Right ventricle myocardium inferior (tissue), 1 donor: ENCODE measurements at places on chromosomes 5 and 9.

GRCh38 chr5:38551030-38552017 is 5.1 kb downstream of the LIFR start:
- no peak for DNase-seq

GRCh38 chr9:3088219-3088618 is 244.3 kb upstream of the PUM3 start:
- DNase-seq, result peak; percentile 23

DNA sequence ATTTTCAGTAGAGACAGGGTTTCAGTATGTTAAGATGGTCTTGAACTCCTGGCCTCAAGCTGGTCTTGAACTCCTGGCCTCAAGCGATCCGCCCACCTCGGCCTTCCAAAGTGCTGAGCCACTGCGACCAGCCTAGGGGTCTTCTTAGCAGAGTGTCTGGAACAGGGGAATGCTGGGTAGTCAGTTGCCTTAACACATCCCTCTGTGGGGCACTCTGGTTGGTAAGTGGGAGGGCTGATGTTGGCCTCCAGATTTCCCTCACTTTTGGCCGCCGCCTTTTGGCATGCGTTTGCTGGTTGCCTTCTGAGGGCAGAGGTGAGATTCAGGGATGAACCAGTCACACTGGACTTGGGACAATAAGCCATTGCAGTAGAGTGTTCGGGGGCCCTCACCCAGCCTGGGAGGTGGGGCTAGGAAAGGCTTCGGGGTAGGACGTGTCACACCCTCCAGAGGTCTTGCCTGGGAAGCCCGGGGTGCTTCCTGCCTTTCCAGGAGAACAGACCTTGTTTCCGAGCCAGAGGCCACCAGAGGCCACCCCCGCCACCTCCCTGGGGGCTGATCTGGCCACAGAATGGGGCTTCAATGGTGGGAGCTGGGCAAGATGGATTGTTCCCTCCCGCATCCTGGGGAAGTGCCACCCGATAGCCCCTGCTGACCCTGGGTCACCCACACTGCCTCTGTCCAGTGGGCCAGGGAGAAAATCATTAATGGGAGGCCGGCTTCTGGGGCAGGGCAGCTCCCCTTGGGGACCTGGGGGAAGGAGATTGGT is 13.3 kb downstream of the FGF18 start:
- DNase-seq, result no peak

DNA sequence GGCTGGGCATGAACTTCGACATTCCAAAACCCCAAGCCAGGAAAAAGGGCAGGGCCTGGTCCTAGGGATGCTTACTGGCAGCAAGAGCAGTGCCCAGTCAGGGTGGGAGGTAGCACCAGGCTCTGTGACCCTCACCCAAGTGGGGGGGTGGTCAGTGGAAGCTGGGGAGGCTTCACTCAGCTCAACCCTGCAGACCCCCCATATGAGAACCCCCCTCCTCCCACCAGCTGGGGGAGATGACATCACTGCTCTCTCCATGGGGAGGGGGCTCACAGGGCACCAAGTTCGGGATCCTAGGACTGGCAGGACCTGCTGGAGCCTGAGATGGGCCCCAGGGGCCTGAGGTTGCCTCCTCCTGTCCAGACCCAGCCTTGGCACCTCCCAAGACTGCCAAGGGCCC is 4.7 kb downstream of the DNLZ start:
- DNase-seq, result no peak

GRCh38 chr5:60262576-60263295 is 369.2 kb upstream of the PDE4D start:
- DNase-seq, result no peak

DNA sequence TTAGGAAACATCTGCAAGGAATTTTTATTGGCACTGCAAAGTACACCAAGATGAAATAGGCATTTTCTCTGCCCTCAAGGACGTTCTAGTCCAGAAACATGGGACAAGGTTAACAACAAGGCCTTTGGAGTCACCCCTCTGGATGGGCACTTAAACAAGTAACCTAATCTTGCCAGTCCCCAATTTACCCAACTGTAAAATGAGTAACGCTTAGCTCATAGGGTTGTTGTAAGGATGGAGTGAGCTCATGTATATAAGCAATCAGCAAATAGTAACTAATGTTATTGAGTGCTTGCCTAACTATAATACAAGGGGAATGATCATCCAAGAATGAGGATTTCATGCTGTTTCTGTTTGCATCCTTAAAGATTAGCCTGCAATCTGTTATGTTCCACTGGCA is 189.3 kb downstream of the PAPPA start:
- no peak for DNase-seq

GRCh38 chr9:87290241-87291052 is 207.2 kb upstream of the DAPK1 start:
- DNase-seq, result no peak

DNA sequence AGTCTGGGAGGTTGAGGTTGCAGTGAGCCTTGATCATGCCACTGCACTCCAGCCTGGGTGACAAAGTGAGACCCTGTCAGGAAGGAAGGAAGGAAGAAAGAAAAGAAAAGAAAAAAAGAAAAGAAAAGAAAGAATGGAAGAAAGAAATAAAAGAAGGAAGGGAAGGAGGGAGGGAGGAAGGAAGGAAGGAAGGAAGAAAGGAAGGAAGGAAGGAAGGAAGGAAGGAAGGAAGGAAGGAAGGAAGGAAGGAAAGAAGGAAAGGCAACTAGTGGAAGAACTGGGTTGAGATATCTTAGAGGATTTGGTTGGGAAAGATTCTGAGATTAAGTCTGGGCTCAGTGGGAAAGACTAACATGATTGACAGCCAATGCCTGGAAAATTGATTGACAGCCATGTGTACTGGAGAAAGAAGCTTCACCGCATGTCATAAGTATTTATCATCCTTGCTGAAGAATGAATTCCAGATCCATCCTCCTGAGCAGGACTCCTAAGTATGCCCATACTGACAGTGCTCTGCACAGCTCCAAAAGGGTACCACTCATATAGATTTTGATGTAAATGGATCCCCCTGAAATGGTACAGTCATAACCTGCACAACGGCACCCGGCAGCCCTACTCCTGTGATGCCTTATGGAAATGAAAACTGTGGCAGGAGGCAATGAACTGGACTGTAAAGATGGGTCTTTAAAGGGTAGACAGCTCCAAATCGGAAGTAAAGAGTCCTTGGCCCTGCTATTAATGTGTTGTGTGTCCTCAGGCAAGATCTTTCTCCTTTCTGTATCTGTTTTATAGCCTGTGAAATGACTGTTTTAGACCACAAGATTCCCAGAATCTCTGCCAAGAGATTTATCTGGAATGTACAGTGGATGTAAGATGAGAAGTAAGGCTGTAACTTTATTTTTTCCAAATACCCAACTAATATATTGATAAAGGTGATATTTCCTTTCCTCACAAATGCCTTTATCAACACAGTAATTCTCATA is 16.9 kb upstream of the ADRA1B start:
- no peak for DNase-seq

- DNase-seq, result no peak
Observed at GRCh38 chr5:134422791-134423365, 11.2 kb upstream of the CDKN2AIPNL start.

- no peak for DNase-seq
Observed at GRCh38 chr5:64873441-64873840, 104.7 kb downstream of the CWC27 start.

DNA sequence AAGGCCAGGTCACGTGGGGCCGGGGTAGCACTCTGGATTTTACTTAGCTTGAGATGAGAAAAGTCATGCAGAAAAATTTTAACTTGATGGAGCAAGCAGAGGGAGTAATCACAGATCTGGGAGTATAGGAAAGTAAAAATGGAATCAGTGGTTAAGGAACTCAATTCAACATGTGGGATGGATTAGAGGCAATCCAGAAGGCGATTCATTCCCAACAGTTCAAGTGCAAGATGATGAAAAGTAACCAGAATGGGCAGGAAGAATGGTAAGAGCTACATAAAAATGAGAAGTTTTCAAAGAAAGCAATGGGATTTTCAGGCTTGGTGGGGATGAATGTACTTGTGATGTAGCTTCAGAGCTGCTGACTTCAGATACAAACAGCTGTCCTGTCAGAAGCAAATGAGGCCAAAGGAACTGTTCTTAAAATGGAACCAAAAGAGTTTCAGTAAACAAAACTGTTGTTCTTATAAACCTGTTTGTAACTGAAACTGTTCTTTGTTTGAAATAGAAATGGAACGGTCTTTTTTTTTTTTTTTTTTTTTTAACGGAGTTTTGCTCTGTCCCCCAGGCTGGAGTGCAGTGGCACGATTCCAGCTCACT is 5.6 kb upstream of the SEC24A start:
- no peak for DNase-seq

GRCh38 chr5:167658889-167659288 is 632.6 kb upstream of the WWC1 start:
- no peak for DNase-seq

DNA sequence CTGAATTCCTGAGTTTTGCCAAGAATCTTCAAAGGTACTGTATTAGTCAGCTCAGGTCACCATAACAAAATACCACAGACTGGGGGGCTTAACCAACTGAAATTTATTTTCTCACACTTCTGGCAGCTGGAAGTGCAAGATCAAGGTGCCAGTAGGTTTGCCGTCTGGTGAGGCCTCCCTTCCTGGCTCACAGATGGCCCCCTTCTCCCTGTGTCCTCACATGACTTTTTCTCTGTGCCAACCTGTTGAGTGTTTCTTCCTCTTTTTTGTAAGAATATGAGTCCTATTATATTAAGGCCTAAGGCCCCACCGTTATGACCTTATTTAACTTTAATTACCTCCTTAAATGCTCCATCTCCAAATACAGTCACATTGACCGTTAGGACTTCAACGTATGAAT is 156.1 kb upstream of the KIF2A start:
- no peak for DNase-seq

DNA sequence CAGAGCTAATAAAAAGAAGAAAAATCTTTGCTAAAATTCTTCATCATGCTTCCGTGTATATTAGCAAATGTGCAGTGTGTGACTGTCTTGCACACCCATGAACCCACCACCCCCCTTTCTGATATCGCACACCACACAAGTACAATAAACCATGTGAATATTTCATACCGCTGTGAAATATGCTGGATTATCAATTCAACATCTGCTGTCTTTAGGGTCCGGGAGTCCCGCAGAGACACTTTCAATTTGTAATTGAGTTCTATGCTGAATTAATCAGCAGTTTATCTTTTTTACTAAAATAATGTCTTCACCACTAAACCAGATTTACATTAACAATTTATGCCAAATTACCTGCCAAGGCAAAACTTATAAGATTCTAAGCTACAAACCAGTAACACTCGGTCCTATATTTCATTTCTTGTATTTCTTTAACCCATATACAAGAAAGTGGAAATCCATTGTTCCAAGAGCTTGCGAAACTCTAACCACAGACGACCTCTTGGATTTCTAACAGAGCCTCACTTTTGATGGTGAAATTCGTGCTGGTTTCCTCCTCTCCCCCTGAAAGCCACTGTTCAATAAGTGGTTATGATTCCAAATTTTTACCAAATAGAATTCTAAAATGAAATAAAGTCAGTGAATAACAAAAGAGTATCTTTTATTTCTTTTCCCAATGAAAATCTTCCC is 44.2 kb downstream of the PSMB7 start:
- DNase-seq, result no peak

GRCh38 chr5:169637549-169638121 is 560 bp downstream of the DOCK2 start:
- DNase-seq, result peak; percentile 80

DNA sequence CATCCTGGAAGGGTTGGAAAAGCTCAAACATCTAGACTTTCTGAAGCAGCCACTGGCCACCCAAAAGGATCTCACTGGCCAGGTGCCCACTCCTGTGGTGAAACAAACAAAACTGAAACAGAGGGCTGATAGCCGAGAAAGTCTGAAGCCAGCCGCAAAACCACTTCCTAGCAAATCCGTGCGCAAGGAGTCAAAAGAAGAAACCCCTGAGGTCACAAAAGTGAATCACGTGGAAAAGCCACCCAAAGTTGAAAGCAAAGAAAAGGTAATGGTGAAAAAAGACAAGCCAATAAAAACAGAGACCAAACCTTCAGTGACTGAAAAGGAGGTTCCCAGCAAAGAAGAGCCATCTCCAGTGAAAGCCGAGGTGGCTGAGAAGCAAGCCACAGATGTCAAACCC is 87.6 kb downstream of the MAP1B start:
- DNase-seq, result no peak

GRCh38 chr5:172065431-172066065 is 59.1 kb upstream of the FBXW11 start:
- no peak for DNase-seq

GRCh38 chr5:173229382-173229959 is 5.5 kb downstream of the NKX2-5 start:
- DNase-seq, result no peak

DNA sequence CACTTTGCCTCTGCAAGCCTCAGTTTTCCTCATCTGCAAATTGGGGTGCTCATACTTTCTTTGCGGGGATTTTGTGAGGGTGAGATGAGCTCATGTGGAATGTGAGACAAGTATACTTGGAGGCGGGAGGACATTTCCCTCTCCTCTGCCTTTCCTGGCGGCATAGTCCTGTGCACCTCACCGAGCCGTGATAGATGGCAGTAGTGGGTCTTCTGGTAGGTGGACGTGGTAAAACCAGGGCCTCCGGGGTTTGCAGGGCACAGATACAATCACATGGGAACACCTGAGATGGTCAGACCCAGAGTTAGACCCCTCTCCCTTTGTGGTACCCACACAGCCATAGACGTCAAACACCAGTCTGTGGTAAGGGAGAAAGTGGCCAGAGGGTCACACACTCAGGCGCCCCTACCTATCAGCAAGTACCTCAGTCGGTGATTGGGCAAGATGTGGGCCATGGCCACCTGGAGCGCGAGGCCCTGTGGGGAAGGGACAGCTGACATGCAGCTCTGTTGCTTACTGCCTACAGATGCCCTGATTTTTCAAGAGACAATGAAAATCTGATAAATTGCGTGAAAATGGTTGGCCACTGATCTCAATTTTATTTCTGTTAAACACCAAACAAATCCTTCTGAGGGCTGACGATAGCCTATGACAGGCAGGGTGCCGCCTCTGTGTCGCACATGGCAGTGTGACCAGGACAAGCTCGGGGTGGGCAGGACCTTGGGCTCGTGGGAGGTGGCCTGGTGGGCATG is 9.9 kb downstream of the ERGIC1 start:
- no peak for DNase-seq

DNA sequence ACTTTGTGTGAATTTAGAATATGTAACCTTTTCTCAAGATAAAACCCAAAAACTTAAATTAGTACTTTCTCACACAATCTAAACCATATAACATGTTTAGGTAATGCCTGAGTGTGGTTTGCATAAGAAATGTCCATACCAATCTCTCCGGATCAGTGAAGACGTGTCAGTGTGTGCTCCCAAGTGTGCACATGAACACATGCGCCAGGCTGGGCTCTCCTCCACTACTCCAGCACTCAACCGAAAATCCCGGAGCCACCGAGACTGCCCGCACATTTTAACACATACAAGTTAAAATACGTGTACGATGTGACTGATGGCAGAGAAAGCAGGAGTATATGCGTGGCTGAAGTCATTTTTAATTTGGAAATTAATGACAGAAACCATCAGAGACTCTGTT is 658.4 kb downstream of the EFNA5 start:
- no peak for DNase-seq

- no peak for DNase-seq
Observed at GRCh38 chr9:74379718-74380117, 117.4 kb upstream of the RORB start.

GRCh38 chr9:19252174-19252884 is 21.8 kb downstream of the DENND4C start:
- DNase-seq, result no peak
